ENCODE measurements at places on chromosomes 3 and 15.

GRCh38 chr15:85494048-85494777 is 113.8 kb downstream of the AKAP13 start:
- no peak for DNase-seq

DNA sequence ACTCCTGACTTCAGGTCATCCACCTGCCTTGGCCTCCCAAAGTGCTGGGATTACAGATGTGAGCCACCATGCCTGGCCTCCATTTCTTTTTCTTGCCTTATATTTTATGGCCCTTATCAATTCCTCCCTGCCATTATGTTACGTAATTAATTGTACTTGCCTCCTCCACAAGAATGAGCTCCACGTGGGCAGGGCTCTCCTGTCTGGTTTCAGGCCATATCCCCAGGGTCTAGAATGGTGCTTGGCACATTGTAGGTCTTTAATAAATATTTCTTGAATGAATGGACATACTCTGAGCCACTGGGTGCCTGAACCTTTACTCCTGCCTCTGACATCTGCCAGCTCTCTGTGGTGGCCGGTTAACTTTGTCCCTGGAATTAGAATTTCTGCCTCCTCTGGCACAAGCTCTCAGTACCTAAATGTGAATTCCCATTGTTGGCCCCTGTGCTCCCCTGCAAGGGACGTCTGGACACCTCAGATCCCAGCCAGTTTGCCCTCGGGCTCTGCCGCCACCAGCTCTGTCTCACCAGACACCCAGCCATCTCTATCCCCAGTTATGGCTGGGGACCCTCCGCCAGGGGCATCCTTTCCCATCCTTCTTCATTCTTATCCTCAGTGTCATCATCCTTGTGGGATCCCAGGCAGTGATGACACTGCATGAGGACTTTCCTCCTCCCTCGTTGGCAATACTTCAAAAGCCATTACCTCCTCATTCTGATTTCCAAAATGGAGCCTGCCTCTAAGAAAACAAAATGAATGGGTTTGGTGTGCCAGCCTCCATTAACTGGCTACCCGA is 165.6 kb upstream of the SMAD3 start:
- DNase-seq: no peak

- no peak for DNase-seq
Measured at GRCh38 chr3:159340877-159341500, 539.1 kb downstream of the MFSD1 start.

GRCh38 chr3:11643201-11643603 is 513 bp downstream of the VGLL4 start:
- DNase-seq: peak; percentile 69

DNA sequence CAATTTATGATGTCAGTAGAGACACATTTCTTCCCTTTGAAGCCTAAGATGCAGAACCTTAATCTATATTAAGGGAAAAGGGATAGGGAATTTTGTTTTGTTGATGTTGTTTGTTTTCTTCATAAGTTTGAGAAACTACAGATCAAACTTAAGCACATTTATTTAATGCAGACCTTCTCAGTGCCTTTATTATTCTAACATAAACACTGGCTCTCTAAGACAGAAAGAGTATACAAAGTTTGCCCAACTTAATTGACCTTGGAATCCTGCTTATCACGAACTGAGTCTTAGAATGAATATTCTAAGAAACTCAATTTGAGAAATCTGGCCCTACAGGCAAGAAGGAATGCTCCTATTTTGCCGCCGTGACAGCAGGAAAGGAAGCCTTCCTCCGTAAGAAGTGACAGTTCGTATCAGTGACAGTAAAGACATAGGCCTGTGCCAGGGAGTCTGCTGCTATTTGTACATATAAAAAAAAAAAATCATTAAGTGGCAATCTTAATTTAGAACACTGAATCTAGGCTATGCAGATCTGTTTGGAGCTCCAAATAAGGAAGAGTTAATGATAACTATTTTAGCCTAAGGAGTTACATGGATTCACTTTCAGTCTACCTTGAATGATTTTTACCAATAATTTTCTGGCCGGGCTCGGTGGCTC is 8.8 kb upstream of the IMPG2 start:
- DNase-seq: no peak

- peak; percentile 52 for DNase-seq
Measured at GRCh38 chr15:68299436-68299835, 21.9 kb downstream of the FEM1B start.

- no peak for DNase-seq
Measured at GRCh38 chr3:24713516-24713915, 218.9 kb upstream of the THRB start.

GRCh38 chr3:38960953-38961622 is 90.7 kb downstream of the SCN11A start:
- DNase-seq: no peak

DNA sequence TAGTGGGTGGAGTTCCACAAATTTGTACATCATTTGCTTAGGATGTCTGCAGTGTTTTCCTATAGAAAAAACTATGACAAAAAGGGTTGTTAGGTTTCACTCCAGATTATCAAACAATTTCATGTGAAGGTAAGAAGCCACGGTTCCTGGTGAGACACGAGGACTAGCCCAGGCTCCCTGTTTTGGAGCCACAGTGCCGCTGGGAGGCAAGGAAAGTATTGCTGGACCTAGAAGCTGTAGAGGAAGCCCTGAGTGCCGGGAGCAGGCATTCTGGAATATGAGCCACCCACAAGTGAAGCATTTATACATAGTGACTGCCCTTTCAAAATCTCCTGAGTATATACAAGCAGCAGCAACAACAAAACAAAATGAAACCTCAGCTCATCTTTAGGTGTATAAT is 142.0 kb downstream of the GABRB3 start:
- no peak for DNase-seq

- DNase-seq: peak; percentile 86
Measured at GRCh38 chr3:48268381-48268935, 27.6 kb downstream of the ZNF589 start.

- no peak for DNase-seq
Measured at GRCh38 chr3:4271834-4272233, 31.3 kb upstream of the SETMAR start.

All from activated CD8-positive, alpha-beta memory T cell treated with anti-CD3 and anti-CD28 coated beads, Interleukin-2, amount 50 U/mL, for 48 hours (primary cell).